Stimulated activated CD8-positive, alpha-beta memory T cell treated with anti-CD3 and anti-CD28 coated beads, Interleukin-7, amount 100 ng/mL, for 48 hours (primary cell): ENCODE measurements at places on chromosomes 7 and 10.

GRCh38 chr7:94307399-94308048 lies 87.2 kb upstream of the COL1A2 start:
- DNase-seq, result no peak

GRCh38 chr7:73999664-74000435 lies 28.1 kb upstream of the ELN start:
- DNase-seq, result no peak

DNA sequence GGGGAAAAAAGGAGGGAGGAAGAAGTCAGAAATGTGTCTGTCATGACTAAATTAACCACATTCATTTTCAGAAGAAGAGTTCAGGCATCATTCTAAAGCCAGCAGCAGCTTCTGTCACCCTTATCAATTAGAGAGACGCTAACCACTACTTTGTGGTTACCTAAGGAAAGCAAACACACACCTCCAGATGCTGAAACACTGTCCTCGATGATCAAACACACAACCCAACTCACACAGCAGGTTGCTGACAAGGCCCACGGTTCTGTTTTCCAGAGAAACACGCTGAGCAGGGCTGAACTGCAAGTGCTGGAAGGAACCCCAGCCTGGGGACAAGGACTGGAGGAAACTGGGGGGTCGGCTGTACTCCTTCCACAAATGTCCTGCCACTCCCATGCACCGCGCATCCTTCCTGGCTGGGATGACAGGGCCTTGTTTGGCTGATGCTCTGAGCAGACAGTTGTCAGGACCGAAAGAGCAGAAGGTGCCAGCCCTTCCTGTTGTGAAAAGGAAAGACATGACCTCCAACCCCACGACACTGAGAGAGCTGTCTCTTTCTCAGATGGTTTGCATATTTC lies 36.6 kb downstream of the PRKCQ start:
- no peak for DNase-seq

- DNase-seq, result no peak
Measured at GRCh38 chr10:88082806-88083596, 219.6 kb downstream of the PTEN start.

DNA sequence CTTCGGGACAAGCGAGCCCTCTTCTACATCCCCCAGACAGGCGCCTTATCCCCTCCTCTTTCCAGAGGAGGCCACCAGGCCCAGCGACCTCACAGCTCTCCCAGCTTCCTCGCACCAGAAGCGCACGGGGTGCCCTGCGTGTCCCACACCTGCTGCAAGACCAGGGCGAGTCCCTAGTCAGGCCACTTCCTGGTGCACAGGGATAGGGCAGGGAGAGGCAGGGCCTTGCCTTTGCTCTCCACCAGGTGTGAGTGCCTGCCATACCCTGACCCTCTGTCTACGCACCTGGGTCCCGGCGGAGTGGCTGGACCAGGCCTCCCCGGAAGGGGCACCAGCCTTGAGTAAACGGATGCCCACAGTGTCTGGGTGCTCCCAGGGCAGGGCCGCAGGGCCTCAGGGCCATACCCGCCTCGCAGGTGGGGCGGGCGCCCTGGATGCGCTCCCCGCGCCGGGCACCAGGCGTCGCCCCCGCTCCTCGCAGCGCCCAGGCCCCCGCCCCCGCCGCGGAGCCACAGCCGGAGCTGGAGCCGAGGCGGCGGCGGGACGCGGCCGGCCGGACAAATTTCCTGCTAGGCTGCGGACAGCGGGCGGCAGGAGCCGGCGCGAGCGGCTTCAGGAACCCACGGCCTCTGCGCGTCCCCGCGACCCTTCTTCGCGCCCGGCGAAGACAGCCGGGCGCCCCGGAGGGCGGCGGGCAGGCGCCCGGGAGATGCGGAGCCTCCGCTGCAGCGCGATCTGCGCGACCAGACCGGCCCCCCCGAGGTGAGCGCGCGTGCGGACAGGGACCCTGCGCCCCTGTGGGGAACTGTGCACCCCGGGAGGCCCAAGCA lies at the start of gene PTPRE:
TSS of gene PTPRE (plus strand) at position 556 of the 830 bp plus-strand sequence. CDS start 133,779 bp downstream, outside the sequence.
- peak; percentile 55 for DNase-seq

- no peak for DNase-seq
Measured at GRCh38 chr7:47153058-47153457, 428.9 kb downstream of the TNS3 start.

DNA sequence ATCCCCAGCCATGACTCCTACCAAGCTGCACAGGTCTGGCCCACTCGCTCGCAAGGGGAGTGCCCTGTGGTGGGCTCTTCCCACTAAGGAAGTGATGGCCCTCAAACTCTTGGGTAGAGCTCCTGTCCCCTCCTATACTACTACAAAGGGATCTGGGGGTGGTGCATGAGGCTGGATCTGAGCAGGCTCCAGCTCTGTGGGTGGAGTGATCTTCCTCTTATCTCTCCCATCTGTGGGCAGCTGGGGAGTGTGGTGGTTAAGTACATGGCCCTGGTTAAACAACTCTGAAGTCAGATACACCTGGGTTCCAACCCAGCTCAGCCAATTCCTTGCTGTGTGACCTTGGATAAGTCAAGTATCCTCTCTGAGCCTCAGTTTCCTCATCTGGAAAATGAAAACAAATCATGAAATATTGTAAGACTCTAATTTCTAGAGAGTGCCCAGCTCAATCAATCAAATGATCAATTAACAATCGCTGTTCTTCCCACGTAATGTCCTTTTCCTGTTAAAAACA lies 17.4 kb downstream of the DDIT4 start:
- no peak for DNase-seq

DNA sequence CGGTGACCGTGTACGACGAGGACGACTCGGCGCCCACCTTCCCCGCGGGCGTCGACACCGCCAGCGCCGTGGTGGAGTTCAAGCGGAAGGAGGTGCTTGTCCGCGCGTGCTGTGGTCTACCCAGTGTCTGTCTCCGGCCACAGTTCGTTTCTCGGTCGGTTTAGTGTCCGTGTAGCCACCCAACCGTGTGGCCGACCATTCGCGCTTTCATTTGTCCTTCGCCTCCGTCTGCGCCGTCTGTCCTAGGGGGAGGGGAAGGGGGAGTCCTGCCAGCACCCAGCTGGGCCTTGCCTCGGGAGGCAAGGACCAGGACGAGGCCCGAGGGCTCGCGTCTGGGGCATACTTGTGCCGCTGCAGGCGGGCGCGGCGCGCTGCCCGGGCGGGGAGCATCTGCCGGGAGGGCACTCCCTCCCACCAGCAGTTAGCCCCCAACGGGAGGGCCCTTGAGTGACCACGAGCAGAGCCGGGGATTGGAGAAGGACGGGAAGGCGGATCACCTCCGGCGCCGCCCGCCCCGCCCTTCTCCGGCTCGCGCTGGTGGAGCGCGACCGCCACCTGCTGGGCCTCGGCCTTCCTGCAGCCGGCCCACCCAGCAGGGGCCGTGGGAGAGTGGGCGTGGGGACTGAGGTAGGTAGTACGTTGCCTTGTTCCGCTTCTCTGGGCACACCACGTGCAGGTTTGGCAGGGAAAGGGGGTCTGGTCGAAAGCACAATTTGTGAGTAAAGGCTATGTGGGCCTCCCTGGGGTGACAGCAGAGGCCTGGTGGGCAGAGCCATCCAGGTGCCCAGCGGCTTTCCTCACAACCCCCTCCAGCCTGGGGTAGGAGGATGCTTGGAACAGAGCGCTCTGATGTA lies 28.5 kb downstream of the RET start:
- peak; percentile 63 for DNase-seq

DNA sequence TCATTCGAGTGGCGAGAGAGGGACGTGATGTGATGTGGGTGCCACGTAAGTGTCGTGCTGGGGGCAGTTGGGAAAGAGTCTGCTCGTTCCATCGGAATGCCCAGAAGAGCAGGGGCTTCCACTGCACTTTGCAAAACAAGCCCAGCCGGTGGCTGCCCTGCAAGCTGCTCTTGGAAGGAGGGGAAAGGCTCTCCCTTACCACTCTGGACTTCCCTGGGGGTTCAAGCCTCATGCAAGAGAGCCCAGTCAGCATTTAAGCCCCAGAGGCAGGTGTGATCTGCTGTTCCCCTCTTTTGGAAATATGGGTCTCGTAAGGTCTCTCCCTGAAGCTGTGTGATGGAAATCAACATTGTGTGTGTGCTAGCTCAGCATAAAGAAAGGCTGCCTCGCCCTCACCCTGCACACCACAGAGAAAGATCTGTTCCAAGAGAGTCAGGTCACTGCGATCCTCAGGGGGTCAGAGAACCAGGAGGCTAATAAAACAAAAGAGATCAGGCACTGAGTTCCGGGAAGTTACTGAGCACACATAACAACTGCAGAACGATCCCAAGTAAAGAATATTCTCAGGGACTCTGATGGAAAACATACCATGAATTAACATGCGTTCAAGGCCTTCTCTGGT lies 212.5 kb downstream of the ADAM12 start:
- no peak for DNase-seq

DNA sequence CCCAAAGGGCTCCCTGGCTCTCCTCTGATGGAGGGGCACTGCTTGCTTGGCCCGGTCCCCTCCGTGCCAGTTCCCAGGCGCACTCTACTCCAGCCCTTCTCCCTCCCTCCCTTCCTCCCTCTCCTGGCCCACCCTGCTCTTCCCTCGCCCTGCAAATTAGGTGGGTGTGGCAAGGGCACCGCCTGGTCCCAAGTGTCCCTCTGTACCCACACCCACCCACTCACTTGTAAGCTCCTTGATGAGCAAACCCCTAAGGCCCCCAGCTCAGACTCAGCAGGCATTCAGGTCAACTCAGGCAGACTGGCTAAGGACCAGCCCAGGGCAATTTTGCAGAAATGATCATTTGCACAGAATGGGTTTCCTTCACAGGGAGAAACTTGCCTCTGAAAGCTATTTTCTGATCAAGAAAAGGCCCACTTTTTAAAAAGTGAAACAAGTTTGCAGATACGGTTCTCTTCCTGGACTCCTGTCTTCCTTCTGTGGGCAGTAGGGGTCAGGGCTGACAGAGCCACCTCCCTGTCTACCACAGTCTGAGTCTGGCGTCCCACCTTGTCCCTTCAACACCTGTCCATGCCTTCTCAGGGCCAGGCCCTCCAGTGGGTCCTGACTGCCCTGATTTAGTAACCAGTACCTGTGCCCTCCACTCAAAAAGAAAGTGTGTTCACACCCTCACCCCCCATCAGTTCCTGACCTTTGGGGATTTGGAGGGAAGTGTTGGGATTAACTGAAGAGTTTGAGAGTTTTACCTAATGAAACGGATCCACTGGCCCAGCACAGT lies 28.3 kb downstream of the C10orf71 start:
- no peak for DNase-seq

GRCh38 chr10:86316990-86317389 lies 49.6 kb downstream of the GRID1 start:
- DNase-seq, result no peak

DNA sequence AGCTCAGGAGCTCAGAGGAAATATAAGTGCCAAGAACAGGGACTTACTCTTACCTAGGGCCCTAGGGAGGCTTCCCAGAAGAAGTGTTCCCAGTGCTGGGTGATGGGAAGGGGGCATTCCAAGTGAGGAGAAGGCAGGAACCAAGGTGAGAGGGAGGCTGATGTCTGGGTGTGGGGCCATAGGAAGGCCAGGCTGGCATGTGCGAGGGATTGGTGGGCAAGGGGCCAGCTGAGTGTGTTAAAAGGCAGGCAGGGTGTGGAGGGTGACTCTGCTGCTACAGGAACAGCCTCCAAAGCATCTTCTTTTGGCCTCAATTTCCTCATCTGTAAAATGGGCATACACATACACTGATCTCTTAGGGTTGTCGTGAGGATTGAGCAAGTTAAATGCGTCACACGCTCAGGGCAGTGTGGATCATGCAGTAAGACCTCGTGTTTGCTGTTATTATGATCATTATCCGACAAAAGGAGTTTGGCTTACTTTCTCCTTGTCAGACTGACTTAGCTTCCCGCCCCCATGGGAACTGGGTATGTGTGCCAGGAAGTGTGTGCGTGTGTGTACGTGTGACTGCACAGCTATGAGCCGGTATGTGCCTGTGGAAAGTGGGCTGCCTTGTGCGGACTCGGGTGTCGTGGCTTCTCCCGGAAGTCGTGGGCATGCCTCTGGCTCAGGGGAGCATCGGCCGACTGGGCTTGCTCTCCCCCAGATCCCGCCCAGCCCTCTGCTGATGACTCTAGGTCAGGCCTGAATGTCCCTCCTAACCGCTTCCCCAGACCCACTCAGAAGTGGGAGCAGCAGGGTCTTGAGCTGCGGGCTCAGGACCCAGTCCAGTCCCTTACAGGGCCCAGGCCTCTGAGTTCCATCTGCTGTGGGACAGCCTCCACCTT lies 59.6 kb downstream of the NEURL1 start:
- DNase-seq, result no peak

DNA sequence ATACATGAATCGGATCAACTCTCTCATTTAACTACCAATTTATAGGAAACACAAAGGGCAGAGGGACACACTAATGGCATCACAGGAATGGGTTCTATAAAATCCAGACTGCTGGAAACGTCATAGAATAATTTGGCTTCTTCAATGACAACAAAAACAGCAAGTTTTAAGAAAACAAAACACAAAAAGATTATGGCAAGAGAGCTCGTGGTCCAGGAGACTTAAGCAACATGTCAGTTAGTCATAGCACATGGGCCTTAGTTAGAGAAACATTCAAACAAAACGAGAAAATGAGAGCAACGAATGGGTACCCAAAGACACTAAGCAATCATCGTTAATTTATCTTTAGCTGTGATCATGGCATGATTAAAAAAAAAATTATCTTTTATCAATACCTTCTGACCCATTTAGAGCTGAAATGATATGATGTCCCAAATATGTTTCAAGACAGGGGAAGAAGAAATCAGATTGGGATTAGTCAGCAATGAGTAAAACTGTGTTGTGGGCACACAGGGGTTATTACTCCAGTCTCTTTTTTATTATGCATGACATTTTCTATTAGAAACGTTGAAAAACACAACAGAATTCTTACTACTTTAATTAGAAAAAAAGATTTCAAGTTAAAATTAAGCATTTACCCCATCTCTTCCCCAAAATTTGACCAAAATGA lies 28.3 kb downstream of the NCAPG2 start:
- DNase-seq, result no peak

GRCh38 chr10:21512573-21513404 lies 12.7 kb downstream of the SKIDA1 start:
- DNase-seq, result no peak

DNA sequence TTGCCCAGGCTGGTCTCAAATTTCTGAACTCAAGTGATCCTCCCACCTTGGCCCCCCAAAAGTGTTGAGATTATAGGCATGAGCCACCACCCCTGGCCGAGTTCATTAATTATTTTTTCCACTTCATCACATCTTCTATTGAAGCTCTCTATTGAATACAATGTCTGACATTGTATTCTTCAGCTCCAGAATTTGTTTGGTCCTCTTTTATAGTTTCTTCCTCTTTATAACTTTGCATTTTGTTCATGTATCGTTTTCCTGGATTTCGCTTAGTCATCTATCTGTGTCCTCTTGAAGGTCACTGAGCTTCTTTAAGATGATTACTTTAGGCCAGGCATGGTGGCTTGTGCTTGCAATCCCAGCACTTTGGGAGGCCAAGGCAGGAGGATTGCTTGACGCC lies 30.2 kb downstream of the NOM1 start:
- DNase-seq, result no peak

GRCh38 chr10:57038531-57038930 lies 677.5 kb upstream of the ZWINT start:
- no peak for DNase-seq

DNA sequence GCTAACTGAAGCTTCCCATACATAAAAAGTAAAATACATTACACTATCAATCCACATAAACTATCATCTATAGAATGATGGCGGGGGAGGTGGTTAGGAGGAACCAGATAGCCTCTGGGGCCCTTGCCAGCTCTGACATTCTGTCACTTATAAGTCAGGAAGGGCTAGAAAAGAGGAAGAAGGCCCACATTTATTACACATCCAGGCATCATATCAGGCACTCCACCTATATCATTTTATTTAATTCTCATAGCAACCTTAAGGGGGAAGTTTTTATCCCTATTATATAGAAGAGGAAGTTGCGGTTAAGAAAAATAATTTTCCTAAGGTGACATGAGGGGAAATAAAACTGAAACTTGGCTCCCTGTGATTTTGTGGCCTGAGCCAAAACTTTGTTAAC lies 29.9 kb downstream of the HEPACAM2 start:
- no peak for DNase-seq
